Small intestine (tissue), 16 donors: ENCODE measurements at places on chromosomes 7 and 10.

DNA sequence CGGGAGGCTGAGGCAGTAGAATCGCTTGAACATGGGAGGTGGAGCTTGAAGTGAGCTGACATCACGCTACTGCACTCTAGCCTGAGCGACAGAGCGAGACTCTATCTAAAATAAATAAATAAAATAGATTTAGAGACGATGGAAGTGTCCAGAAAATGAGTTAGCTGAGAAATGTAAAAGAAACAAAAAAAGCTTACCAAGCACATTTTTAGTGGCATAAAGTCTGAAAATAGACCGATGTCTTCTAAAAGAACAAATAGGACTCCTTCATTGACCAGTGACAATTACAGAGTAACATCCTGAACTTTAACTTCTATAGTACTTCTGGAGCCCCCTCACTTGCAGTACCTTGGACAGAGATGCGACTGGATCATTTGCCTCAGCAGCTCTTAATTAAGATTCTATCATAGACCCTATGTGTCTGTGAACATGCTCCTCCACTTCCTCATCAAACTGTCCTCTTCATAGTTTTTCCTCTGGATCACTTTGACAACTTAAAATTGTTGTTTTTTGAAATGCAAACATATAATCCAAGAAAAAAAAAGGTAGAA lies 25.2 kb upstream of the SRPK2 start:
- no peak for DNase-seq

- DNase-seq, result no peak
Observed at GRCh38 chr7:27947586-27948278, 207.8 kb downstream of the TAX1BP1 start.

- peak; percentile 86 for DNase-seq
Observed at GRCh38 chr7:101935521-101936141, 118.2 kb downstream of the CUX1 start.

- DNase-seq, result no peak
Observed at GRCh38 chr10:86594535-86594934, 59.8 kb upstream of the OPN4 start.

GRCh38 chr10:102358712-102359382 lies 36.7 kb upstream of the NFKB2 start:
- no peak for DNase-seq

DNA sequence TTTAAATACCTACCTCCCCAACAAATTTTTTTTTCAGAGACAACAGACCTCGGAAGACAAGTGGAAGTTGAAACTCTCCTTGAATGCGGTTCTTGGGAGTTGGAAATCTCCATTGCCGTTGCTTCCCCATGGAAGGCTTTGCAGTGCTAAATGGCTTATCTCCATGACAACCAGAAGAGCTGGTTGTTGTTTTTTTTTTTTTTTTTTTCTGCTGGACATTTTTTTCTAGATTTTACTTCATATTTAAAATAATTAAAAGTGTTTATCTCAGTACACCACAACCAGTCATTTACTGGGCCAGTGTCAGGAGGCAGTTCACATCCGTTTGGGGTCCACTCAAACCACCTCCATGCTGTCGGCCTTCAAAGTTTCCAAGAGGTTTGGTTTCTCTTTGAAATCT lies 348.5 kb upstream of the PRKCQ start:
- no peak for DNase-seq

GRCh38 chr10:70898687-70899086 lies 10.3 kb upstream of the PCBD1 start:
- DNase-seq, result no peak

DNA sequence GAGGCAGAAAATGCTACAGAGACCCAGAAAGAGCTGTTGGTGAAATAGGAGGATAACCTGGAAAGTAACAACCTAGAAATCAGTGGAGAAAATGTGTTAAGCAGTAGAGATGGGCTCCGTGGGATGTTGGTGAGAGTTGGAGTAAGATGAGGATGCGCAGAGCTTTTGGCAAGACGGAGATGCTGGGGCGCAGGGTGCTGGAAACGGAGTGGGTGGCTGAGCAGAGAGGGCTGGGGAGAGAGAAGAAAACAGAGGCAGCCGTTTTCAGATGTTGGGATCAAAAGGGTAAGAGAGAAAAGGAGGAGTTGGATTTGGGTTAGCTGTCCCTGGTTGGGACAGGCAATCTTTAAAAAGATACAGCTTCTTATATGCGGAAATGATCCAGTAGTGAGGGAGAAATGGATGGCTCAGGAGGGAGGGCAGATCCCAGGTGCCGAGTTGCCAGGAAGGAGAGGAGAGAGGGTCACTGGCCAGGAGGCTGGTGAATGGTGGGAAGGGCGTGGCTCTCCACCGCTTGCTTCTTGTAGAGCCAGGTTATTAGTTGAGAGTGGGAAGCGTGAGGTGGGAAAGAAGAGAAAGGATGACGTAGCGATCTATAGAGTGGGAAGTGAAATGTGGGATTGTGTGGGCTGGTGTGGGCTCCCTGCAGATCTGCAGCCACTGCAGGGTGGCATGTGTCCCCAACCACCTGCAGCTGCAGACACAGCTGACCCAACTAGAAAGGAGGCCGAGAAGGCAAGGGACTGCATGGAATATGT lies 182.2 kb upstream of the SVIL start:
- DNase-seq, result no peak

DNA sequence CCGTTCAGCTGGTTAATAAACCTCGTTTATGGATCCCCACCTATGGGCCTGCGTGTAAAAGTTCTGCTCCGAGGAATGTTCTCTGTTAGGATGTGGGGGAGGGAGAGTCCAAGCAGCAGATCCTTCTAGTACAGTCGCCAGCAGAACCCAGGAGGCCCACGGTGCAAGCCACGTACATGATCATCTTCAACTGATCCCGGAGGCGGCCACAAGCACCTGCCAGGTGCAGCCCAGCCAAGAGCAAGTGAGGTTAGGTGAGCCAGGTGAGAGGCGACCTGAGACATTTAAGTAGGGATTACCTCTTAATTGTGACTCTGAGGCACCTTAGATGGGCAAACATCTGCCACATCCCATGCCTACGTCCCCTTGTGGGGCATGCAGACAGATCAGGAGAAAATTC lies 18.0 kb upstream of the FGFR2 start:
- no peak for DNase-seq

GRCh38 chr10:6562221-6562620 lies 17.9 kb downstream of the PRKCQ start:
- no peak for DNase-seq

DNA sequence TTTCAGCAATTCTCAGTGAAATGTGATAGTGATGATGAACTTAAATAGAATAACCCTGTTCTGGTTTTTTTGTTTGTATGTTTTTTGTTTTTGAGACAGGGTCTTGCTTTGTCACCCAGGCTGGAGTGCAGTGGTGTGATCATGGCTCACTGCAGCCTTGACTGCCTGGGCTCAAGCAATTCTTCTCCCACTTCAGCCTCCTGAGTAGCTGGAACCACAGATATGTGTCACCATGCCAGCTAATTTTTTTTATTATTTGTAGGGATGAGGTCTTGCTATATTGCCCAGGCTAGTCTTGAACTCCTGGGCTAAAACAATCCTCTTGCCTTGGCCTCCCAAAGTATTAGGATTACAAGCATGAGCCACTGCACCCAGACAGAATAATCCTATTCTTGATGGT lies 14.3 kb upstream of the COL17A1 start:
- DNase-seq, result no peak

GRCh38 chr10:31582365-31583052 lies 263.5 kb downstream of the ZEB1 start:
- no peak for DNase-seq

DNA sequence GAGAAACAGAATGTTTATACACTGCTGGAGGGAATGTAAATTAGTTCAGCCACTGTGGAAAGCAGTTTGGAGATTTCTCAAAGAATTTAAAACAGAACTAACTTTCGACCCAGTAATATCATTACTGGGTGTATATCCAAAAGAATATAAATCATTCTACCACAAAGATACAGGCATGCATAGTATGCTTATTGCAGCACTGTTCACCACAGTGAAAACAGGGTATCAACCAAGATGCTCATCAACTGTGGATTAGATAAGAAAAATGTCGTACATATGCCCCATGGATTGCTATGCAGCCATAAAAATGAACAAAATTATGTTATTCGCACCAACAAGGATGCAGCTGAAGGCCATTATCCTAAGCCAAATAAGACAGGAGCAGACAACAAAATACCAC lies 343.1 kb upstream of the KCND2 start:
- DNase-seq, result no peak

GRCh38 chr7:27095897-27096767 lies at the start of gene HOXA1:
Gene HOXA1, minus strand, starts transcription at chr7:27096000. Its CDS starts 88 bp downstream, at chr7:27095912.
- peak; percentile 52 for DNase-seq

GRCh38 chr10:35372329-35372728 lies 36.0 kb downstream of the CCNY start:
- no peak for DNase-seq

DNA sequence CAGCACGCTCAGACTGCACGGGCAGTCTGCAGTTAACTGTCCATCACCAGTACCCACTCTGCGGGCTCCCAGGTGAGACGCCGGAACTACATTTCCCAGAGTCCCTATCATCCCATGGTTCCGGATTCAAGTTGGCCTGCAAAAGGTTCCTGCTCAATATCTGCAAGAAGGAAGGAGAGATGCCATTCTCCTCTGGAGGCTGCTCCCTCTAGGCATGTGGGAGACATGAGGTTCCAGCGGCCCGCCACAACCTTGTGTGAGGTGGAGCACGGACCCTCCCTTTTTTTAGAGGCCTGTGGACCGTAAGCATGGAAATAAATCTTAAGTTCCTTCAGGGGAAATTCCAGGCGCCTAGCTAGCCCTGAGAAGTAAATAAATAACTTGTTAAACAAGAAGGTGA lies 29.7 kb downstream of the NUP42 start:
- no peak for DNase-seq

- peak; percentile 25 for DNase-seq
Observed at GRCh38 chr7:44473295-44473694, 17.2 kb downstream of the NUDCD3 start.

- DNase-seq, result no peak
Observed at GRCh38 chr7:44491229-44491628, 771 bp upstream of the NUDCD3 start.

DNA sequence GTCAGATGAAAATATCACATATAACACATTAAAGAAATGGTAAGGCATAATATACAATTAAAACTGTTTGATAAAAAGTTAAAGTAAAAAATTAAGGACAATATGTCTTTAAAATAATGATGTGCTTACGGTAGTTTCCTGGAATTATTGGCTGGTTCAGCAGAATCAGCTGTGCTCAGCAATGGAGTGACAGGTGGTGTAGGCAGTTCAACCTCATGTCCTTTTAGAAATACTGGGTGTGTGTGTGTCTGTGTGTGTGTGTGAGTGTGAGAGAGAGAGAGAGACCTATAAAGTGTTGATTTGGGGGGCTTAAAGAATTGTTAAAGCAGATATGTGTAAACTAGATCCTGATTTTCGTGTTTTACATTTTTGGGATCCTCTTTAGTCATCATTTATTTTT lies 141.2 kb downstream of the ADAM22 start:
- DNase-seq, result no peak

DNA sequence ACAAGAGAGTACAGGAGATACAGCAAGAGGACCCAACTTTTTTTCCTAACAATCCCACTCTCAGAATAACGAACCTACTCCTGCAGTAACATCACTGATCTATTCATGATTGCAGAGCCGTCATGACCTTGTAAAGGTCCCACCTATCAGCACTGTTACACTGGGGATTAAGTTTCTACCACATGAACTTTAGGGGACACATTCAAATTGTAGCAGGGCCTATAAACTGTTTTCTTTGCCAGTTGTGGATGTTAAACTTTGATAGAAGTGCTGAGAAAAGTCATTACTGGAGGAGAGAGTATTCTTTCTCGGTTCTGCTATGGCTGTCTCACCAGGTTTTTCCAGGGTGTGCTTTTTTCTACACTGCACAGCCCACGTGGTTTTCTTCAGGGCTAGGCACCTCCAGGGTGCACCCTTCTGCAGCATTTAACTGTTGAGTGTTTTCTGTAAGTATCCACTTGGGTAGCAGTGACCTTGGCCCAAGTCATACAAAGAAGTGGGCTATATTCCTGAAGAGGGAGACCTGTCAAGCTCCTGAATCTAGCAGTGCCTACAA lies 131.6 kb upstream of the AHR start:
- no peak for DNase-seq

GRCh38 chr7:15863951-15864625 lies 177.6 kb upstream of the MEOX2 start:
- DNase-seq, result no peak

DNA sequence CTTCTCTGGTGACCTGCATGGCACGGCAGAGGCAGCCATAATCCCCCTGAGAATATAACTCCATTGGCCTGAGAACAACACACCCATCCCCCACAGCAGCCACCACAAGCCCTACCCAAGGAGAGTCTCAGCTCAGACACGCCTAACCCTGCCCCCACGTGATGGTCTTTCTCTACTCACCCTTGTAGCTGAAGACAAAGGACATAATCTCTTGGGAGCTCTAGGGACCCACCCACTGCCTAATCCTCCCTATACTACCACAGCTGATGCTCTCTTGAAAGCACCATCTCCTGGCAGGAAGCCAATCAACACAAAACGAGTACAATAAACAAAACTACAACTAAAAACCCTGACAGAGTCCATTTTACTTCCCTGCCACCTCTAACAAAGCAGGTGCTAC lies 30.7 kb upstream of the HPSE2 start:
- no peak for DNase-seq

DNA sequence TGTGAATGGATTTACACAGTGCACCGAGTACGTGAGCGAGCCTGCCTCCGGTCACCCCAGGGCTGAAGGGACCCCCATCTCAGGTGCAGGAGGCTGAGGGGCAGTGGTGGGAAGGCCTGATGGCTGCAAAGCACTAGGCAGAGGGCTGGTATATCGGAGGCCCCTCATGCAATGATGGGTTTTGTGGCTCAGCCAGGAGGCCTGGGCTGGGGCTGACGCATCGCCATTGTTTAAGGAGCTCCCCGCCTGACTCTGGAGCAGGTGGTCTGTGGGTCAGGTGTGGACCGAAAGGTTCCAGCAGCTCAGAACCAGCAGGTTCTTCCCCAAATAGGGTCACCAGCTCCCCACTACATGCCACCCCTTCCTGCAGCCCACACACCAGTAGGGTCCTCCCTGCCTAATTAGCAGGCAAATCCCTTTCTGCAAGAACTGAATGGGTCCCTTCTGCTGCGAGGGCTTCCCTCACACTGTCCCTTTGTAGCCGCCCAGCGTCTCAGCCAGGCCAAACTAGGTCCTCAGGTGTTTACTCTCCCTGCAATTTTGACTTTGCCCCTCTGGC lies 33.0 kb downstream of the OAT start:
- DNase-seq, result no peak

DNA sequence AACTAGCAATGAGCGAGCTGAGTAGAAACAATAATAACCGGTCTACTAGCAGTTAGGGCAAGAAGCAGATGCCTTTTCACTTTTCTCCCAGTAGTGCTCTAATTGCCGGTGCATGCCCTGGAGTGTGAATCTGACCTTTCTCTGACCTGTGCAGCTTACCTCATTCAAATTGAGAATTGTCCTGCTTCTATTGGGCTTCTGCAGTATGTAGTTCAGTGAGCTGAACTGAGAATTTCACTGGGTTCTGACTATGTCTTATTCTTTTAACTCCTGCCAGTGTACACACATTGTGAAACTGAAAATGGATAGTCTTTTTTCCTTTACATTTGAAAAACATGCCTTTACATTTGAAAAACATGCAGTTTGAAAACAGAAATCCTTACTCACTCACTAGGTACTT lies 157.9 kb upstream of the GRM3 start:
- no peak for DNase-seq
